ENCODE measurements at places on chromosomes 12 and 14.

- peak; percentile 9 for DNase-seq
Measured at GRCh38 chr12:43676183-43676813, 82.3 kb downstream of the PUS7L start.

GRCh38 chr14:104062281-104062680 is 23.2 kb upstream of the ASPG start:
- no peak for DNase-seq

DNA sequence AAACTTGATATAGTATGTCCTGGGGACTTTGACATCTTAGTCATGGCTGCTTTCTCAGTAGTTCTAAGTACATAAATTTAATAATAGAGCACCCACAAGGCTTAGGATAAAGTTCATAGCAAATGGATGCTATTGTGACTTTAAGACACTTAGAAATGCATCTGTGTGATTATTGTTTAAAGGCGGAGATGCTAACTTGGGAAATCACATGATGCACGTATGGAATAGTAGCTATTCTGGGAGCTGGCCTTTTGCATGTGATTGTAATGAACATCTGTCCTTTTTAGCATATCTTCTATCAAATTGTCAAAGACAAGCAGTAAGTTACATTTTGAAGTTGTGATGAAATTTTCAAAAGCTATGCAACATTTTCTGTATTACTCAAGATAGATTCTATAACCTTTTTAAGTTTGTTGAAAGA is 46.7 kb upstream of the ATP2A2 start:
- DNase-seq = no peak

DNA sequence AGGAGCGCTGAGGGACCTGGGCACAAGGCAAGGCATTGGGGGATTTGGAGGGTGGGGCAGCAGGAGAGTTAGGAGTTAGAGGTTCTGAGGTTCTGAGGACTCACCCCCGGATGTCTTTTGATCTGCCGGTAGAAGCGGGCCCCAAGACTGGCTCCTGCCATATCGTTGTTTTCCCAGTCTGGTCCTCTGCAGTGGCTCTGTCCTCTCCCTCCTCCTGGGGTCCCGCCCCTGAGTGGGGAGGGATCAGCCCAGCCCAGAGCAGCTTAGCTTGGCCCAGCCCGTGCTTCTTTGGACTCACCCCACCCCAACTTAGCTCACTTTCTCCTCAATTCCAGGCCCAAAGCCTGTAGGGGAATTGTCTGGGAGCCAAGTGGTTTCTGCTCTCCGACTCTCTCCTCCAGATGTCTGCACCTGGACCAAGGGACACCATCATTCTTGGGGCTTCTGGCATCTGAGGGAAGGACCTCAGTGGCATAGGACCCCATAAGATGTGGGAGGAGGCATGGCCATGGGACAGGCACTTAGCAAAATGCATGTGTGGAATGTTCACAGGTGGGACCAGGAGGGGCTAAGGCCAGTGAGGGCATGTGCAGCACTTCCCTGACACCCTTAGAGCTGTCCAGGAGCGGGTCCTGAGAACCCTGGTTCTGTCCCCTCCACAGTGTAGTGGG is 7.5 kb downstream of the SHMT2 start:
- no peak for DNase-seq

GRCh38 chr14:99730876-99731546 is 46.9 kb downstream of the CYP46A1 start:
- no peak for DNase-seq

DNA sequence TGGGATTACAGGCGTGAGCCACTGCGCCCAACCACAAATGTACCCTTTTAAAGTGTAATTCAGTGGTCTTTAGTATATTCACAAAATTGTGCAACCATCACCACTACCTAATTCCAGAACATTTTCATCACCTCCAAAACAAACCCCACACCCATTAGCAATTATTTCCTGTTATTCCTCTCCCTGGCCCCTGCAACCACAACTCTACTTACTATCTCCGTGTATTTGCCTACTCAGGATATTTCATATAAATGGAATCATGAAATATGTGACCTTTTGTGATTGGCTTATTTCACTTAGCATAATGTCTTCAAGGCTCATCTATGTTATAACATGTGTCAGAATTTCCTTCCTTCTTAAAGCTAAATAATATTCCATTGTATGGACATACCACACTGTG is 16.0 kb upstream of the AQP2 start:
- no peak for DNase-seq

DNA sequence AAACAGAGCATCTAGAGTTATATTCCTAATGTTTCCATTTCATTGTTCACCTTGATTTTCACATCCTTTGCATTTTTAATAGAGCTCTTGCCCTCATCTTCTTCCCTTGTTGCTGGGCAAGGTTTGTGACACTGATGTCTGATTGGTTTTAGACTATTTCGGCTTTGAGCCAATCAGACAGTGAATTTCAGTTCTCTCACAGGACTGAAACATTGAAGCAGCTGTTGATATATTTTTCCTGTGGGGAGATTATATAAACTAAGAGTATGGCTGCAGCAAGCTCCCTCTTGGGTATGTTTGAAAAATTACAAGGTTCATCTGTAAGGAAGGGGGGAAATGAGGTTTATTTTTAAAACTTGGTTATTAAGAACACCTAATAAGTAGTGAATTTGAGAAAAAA is 51.2 kb downstream of the ATF7IP start:
- DNase-seq = peak; percentile 88

DNA sequence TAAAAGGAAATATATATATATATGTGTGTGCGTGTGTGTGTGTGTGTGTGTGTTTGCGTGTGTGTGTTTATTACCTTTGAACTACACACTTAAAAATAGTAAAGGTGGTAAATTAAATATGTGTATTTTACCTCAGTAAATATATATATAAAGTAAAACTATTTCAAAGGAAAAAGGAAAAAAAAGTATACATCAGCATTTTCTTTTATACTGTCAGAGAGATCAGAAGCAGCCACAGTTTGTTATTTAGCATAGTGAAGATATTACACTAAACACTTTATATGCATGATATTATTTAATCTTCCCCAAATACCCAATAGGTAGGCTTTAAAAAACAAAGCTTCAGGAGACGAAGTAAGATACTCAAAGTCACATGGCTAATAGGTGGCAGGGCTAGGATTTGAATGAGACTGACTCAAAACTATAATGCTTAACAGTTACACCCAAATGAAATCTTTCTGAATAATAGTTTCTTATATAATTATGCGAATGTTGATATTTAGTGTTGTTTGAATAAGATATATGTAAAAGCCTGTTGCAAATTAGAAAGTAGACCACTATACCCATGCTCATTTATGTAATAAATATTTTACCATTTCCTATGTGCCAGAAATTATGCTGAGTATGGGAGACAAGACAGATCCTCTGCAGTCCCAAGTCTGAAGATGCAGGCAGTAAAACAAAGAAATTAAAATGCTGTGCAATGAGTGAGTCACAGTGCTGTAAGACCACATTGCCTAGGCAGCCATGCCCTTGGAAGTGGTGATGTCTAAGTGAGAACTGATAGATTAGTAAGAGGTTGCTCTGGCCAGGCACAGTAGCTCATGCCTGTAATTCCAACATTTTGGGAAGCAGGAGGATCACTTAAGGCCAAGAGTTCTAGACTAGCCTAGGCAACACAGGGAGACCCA is 66.1 kb downstream of the PDZRN4 start:
- DNase-seq = no peak
